ENCODE measurements at places on chromosomes 7 and 10.

DNA sequence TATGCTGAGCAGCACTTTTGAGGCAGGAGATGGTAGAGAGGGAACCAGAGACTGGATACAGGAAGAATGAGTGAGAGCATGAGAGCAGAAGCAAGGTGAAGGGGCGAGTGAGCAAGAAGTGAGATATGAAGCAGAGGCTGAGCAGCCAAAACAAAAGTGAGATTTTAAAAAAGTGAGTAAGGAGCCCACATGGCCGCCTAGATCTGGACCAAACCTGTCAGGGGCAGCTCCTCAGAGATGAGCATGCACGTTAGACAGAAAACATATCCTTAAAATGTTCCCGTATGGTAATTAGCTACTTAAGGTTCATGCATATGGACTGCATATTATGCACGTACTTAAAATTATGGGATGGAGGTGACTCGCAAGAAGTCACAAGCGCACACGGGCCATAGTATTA lies 22.5 kb downstream of the TMEM176A start:
- no peak for DNase-seq

DNA sequence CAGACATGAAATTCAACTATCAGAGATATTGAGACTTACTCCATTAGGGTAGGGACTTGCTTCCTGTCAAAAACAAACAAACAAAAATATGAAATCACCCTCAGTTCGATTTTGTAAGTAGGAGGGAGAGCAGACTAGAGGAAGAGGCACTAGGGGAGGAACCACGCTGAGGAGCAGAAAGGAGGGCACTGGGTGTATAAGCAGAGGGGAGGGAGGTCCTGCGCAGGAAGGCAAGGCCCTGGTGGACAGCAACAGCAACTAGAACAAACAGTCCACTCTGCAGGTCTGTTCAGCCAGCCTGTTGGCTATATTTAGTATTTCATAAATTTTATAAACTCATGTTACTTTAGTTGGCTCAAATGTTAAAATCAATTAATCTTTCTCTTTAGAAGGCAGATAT lies 937.1 kb upstream of the C7orf33 start:
- no peak for DNase-seq

GRCh38 chr7:3649678-3650440 lies 348.8 kb downstream of the SDK1 start:
- DNase-seq: no peak

DNA sequence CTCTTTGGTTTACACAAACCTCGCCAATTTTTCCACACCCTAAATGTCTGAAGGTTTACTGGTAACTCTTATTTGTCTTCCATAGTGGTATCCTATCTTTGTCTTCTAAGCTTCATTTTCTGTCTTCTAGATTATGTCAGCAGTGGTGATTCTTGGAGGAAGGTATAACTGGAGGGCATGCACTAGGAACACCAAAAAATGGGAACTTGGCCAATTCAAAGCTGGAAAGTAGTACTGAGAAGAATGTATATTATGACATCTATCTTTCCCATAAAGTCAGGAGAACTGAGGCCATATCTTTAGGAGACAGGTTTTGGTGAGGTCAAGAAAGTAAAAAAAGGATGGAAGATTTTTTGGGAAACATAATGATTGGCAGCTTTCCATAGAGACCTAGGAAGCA lies 113.3 kb downstream of the CPEB3 start:
- DNase-seq: no peak

DNA sequence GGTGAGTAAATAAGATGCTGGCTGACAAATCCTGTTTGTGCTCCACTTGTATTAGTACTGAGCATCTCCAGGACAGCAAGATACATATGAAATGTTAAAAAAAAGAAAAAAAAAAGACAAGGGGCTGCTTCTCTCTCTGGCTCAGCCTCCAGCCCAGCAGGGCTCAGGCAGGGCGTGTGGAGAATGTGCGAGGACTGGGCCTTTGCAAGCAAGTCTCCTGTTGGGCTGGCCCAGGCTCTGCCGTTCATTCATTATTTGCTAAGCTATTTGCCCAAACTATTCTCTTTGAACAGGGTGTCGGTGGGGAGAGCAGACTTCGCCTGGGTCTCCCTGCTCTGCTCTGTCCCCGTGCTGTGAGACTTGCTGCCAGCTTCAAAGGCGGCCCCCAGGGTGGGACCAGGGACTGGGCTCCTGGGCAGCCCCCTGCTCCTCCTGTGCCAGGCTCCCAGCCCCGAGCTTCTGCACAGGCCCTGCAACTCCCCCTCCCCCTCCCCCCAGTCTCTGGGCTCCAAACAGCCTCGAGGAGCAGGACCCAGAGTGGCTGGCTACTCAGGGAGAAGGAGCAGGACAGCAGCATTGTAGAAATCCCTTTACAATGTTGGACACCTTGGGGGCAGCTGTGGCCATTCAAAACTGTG lies 25.6 kb upstream of the MGMT start:
- no peak for DNase-seq

DNA sequence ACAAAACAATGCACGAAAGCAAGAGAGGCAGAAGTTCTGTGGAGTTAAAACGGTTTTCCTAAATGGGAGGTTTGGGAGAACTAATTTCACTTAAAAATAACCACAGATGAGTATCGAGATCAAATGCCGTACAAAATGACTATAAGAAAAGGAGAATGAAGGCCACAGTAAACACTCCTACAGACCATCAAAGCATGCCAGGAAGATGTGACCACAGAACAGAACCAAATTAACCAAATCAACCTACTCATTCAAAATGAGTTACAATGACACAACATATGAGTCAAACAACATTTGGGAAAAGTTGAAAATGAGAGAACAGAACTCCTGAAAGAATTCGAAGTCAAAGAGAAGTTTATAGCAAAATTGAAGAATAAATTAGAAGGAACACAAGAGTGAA lies 24.3 kb upstream of the DOCK1 start:
- DNase-seq: no peak

GRCh38 chr7:127710635-127711034 lies 58.6 kb downstream of the SND1 start:
- no peak for DNase-seq

GRCh38 chr7:143905509-143905908 lies 3.5 kb upstream of the TCAF1 start:
- no peak for DNase-seq

DNA sequence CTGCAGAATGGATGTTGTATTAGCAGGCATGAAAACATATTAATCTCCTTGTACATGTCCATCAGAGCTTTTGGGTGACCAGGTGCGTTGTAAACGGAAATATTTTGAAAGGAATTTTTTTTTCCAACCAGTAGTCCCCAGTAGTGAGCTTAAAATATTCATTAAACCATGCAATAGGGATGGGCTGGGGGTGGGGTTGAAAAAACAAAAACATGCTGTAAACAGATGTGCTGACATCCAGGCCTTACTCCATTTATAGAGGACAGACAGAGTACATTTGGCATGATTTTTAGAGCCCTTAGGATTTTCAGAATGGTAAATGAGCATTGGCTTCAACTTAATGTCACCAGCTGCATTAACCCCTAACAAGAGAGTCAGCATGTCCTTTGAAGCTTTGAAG lies 50.2 kb downstream of the PTPN12 start:
- DNase-seq: no peak

- no peak for DNase-seq
Measured at GRCh38 chr10:98208925-98209324, 59.1 kb downstream of the LOXL4 start.

DNA sequence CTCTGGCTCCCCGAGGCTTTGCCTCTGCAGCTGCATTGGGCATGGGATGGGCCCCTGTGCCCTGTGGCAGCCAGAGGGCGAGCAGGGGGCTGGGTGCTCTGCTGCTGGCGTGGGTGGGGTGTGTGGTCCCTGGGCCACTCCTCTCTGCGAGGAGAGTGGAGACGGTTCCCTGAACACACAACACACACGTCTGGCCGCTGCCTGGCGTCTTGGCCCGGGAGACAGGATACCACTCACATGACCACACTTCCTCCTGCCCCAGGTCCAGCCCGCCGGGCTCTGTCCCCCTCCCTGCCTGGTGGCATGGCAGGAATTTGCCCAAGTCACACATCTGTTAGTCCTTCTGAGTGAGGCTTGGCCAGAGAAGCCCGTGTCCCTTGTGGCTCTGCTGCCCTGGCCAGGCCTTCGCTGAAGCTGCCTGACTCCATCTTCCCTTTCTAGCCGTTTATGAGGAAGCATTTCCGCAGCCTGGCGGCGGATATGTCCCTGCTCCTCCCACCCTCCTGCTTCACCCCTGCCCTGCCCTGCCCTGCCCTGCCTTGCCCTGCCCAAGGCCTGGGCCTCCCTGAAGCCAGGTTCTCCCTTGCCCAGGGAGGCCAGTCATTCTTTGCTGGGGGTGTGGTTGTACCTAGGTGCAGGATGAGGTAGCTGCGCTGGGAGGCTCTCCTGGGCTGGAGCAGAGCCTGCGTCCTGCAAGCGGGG lies 3.0 kb downstream of the BRI3 start:
- DNase-seq: no peak

DNA sequence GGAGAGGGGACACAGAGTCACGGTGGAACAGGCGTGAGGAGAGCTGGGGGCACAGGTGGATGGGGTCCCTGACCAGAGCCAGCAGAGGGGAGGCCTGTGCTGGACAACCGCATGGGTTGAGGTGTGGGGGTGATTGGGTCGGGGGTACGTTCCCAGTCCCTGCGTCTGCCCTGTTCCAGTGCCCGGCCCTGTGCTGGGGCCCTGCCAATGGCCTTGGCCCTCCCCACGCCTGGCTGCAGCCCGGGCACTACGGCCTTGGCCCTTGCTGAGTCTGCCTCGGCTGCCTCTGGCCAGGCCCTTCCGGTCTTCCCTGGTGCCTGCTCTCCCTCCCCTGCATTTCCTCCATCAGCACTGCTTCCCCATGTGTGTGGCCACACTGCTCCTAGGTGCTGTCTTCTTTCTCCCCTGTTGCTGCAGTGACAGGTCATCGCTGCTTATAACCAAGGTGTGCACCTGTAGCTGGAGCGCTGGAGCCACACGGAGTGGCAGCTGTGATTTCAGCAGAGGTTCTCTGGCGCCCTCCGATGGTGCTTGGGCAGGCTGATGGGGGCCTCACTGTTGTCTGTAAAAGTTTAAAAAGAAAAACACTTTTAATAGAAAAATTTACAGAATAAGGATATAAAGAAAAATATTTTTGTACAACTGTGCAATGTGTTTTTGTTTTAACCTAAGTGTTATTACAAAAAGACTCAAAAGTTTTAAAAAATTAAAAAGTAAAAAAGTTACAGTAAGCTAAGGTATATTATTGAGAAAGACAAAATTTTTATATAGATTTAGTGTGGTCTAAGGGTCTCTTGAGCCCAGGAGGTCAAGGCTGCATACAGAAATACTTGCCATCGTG lies 45.2 kb upstream of the BHLHA15 start:
- peak; percentile 47 for DNase-seq

- no peak for DNase-seq
Measured at GRCh38 chr7:50273870-50274269, 30.6 kb upstream of the IKZF1 start.

DNA sequence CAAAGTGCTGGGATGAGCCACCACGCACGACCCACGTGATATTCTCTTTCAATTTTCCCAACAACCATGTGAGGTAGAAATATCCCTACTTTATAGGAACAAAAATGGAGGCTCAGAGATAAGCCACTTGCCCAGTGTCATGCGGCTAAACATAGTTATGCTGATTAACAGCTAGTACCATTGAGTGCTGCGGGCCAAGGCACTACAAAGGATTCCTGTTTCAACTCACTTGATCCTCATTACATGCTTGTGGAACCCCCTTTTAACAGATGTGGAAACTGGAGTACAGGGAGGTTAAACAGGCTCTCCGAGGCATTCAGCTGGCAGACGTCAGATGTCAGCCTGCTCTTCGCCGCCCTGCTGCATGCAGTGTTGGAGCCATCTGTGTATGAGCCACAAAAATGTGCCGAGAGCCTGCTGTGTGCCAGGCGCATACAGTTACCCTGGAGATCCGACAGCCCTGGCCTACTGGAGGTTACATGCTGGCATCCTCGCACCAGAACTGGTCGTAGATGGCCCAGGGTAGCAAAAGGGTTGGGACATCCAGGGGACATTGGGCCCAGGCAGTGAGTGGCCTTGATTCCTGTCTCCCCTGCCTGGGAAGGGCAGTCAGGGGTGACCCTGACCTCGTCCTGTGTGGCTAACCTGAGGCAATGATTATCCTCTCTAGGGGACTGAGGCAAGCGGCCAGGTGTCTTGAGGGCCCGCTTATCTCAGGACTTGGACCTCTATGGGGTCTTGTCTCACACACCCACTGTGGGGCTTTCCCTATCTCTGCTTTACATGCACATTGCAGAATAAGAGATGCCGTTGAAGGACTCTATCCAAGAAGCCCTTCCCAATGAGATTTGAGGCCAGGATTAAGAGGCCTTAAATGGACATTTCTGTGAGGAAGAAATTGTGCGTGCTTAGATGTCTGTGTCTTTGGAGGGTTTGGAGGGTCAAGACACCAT lies 18.5 kb upstream of the SRGN start:
- no peak for DNase-seq

- no peak for DNase-seq
Measured at GRCh38 chr7:19537942-19538401, 170.9 kb downstream of the POLR1F start.

DNA sequence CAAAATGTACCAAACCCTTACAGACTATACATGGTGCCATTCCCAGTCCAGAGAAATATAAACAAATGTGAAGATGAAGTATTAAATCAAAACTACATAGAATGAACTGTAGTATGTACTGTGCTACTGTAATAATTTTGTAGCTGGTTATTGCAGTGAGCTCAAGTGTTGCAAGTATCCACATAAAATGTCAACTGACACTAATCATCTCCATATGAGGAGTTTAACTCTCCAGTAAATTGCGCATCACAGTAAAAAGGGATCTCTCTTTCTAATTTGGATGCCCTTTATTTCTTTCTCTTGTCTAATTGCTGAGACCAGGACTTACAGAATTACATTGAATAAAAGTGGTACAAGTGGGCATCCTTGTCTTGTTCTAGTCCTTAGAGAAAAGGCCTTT lies 165.5 kb downstream of the CPED1 start:
- no peak for DNase-seq

GRCh38 chr10:20494474-20494873 lies 402.6 kb downstream of the NEBL start:
- no peak for DNase-seq

GRCh38 chr7:20491284-20491683 lies 124.2 kb upstream of the ABCB5 start:
- no peak for DNase-seq

DNA sequence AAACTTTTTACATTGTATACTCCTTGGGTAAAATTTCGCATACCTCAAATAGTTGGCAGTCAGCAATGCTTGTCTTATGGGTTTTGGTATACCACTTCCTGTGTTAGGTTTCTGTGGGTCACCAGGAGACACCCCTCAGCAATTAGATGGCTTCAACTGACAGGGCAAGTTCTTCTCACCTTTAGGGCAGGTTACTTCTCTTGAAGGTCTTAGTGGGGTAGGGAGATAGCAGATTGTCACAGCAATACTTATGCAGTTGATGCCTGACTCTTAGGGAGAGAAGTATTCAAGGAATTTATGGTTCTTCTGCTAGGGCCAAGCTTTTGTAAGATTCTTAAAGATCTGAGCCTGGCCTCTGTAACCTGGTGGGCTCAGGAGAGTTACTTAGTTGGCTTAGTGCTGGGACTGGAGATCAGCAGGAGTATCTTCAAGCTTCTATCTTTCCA lies 42.9 kb downstream of the MKLN1 start:
- no peak for DNase-seq

GRCh38 chr10:11206676-11207559 lies 189.2 kb downstream of the CELF2 start:
- no peak for DNase-seq

- DNase-seq: no peak
Measured at GRCh38 chr10:12629767-12630165, 280.4 kb downstream of the CAMK1D start.
